Activated naive CD8-positive, alpha-beta T cell treated with anti-CD3 and anti-CD28 coated beads for 36 hours (primary cell): ENCODE measurements at places on chromosomes 2 and 18.
A peak's percentile ranks its signal among the peaks of the same experiment; 100 is the strongest.

- DNase-seq, result no peak
Observed at GRCh38 chr2:6864923-6865345, 773 bp downstream of the CMPK2 start.

DNA sequence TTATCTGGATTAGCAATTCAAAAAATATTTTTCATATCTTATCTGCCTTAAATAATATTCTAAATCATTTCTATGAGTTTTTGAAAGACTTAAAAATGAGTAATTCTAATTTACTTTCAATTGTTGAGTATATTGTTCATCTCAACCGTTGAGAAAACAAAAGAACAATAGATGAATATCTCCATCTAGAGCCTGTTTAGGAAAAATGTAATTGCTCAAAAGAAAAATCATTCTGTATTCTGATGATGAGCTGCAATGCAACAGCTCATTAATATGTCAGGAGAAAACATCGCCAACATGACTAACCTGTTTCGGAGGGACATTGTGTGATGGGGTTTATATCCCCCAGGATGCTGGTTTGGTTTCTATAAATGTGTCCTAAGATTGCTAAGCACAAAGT lies 417.6 kb downstream of the SUCLG1 start:
- no peak for DNase-seq

GRCh38 chr2:98502556-98503335 lies 58.1 kb downstream of the INPP4A start:
- DNase-seq, result no peak

DNA sequence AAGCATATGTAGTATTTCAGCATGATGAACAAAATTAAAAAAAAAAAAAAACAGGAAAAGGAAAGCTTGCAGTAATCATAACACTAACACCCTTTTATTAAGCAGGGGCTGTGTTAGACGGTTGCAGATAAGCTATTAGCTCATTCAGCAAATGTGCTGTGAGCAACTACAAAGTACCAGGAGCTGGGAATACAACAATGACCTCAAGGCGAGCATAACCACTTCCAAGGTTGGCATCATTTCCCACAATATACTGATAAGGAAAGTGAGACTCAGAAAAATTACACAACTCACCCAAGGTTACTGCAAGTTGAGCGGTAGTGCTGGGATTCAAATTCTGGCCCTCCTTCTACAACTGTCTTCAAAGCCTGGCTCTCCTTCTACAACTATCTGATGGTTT lies 38.2 kb upstream of the ACTR3 start:
- no peak for DNase-seq

- DNase-seq, result no peak
Observed at GRCh38 chr2:40105593-40105992, 326.5 kb upstream of the THUMPD2 start.

- DNase-seq, result no peak
Observed at GRCh38 chr2:71908798-71909197, 238.9 kb downstream of the CYP26B1 start.

DNA sequence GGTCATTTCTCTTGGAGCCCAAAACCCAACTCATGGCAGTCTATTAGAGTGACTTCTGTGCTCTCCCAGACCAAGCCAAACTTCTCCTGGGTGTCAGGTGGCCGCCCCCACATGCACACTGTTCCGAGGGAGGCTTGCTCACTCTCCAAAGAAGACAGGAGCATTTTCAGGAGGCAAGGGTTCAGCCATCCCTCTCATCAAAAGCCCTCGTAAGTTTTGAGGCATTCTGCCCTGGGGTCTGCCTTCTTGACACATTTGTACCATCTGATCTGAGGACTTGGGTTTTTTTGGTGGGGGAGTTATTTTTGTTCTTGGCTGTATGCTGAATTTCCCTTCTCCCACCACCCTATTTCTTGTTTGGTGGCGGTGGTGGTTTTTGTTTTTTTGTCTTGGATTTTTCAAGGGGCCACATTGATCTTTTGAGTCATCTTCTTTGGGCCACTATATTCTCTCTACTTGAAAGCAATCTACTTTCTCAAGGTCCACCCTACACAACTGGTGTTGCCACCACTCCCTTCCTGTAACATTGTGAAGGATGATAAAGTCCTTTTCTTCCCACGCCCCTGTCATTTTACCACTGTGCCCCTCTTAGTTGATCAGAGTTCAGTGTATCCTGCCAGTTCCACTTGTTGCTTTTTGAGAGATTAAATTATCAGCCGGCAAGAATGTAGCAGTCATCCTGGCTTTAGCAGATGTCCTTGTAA lies 255.8 kb downstream of the CYP26B1 start:
- DNase-seq, result no peak

DNA sequence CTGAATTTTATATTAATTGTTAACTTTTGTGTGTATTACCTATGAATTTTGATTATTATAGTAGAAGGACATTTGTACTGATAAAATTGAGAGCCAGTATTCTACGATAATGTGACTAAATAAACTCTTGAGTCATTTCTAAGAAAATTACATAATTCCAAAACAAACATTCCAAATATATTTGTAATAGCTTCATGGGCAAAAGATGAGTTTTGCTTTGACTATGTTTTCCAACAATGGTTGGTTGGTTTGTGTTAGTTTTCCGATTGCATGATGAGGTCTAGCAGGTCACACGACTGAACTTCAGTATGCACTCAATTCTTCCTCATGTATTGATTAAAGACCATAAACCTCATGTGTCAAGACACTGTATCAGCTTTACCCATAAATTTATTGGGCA lies 71.7 kb upstream of the WDR75 start:
- DNase-seq, result no peak

DNA sequence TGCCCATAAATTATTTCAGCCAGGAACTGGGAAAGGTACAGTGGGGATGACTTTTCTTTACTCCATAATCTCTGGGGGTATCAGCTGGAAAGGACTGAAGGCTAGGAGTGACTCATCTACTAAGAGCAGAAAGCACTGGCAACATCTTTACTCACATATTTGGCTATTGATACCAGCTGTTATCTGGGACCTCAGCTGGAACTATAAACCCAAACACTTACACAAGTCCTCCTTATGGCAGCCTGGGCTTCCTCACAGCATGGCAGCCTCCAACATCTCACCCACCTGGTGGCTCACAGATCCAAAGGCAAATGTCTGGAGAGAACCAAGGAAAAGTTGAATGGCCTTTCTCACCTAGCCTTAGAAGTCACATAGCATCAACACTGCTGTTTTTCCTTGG lies 379.0 kb upstream of the RND3 start:
- no peak for DNase-seq

DNA sequence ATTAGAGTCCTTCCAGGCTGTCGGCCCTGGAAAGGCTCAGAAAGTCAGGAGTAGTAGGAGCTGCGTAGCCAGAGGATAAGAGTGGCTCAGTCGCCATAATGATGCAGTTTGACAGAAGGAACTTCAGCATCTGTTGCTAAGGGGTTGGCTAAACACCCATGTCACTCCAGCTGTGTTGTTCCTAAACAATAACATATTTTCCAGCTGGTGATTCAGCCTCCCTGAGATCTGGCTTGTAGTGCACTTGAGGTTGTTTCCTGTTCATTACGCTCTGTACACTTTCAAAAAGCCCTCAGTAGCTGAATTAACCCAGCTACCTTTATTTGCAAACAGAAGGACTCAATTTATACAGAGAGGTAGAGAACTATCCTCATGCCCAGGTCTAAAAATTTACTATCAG lies 39.7 kb upstream of the EPAS1 start:
- DNase-seq, result no peak

GRCh38 chr2:235715601-235716000 lies 221.8 kb downstream of the AGAP1 start:
- no peak for DNase-seq

DNA sequence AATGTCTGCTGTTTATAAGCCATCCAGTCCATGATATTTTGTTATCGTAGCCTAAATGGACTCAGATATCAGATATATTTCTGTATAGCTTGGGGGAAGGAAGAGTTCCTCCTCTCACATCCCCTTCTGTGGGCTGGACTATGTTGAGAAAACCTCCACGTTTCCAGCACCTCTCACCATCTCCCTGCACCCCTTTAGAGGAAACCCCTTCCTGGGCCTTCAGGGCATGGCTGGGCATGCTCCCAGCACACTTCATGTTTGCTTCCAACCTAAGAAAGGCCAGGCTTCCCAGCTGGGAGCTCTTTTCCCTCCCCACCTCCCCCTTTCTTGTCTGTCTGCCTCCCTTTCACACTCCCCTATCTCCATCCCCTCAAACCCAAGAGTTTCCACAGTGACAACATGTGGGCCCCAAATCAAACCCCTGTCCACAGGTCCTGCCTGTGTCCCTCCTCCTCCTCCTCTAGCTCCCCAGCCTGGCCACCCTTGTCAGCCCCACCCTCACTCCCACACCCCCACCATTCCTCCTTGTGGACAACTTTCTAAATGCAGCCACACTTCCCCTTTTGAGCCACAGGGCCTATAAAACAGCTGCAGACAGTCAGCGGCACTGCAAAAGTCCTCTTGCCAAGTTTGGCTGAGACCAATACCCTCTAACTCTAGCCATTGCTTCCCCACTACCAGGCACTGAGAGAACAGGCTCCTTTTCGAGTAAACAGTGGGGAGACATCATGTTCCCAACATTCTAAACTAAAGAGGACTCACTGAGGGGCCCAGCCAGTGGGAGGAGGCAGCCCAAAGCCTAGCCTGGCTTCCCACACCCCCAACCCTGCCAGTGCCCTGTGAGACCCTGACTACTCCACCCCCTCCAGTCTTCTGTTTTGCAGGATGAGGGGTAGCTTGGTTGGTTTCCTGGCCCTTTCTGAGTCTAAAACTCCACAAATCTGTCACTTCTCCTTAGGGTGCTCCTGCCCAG lies 120.5 kb downstream of the ZFP36L2 start:
- DNase-seq, result no peak

DNA sequence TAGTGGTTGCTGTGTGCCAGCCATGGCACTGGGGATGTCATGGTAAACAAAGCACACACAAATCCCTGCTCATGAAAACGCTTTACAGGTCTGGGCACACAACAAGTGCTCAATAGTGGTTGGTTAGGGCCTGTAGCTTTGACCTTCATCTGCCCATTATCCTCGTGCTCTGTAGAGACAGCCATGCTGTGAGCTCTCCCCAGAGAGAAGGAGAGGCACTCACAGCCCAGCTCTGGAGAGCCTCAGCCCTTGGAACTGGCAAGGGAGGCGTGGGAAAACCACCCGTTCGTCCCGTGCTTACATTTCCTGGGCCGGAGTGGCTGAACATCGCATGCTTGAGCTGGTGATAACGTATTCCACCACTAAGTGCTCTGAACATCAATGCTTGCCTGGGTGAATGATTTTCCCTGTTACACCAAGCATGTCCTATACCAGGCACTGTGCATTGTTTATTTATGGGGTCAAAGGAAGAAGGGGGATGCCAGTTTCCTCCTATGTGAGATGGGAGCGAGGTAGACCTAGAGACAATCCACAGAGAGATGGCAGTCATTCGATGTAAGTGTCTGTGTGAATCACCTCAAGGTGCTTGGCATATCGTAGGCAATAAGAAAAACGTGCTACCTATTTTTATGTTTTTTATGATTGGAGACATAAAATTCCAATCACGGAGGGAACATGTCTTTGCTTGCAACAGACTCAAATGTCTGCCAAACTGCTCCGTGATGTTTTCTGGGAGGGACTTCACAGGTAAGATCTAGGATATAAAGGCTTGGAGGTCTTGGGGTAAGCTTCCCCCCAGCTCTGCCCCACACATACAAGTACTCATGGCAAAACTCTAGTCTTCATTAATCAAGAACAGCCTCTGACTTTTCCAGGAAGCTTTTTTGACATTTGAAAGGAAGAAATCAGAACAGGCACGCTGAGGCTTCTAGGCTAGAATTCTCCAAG lies 75.5 kb downstream of the DDX1 start:
- no peak for DNase-seq

- DNase-seq, result no peak
Observed at GRCh38 chr2:127191331-127192219, 28.5 kb downstream of the CYP27C1 start.

DNA sequence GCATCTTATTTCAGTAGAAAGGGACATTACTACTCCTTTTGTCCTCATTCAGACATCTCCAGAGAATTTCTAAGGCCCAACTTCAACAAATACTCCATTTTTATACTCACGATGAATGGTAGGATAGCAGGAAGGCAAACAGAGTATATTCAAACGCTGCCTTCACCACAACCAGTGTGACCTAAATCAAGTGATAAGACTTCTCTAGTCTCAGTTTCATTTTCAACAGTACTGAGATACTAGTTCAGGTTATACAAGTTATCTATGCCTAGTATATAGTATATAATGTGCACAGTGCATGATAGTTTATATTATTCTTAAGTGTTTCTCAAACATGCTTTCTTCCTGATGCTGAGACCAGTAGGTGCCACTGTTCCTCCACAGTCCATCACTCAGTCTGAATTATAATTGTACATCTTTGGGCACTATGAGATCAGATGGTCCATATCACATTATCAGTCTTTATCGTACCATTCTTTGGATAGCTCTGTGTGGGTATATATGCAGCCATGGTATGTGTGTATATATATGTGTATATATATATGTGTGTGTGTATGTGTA lies 66.3 kb upstream of the RPE start:
- no peak for DNase-seq

DNA sequence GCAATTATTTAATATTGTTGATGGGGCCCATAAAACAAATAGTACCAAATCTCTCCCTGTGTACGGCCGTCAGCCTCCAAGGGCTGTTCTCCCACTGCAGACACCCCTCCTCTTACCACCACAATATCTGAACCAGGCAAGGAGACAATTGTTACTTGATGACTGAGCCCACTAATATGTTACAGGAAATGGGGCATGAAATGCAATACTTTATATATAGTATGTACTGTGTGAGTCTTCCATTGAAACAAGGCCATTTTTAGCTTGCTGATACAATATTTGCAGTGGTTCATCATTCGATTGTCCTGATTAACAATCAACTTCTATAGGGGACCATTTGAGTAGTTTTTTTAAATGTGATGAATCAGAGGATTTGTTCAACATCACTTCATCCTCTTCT lies 307.3 kb downstream of the GBX2 start:
- no peak for DNase-seq

GRCh38 chr2:230814616-230815015 lies 50.1 kb upstream of the ITM2C start:
- DNase-seq, result no peak

- no peak for DNase-seq
Observed at GRCh38 chr2:17805166-17805565, 11.1 kb upstream of the MSGN1 start.

GRCh38 chr18:59308248-59308937 lies 10.1 kb downstream of the CPLX4 start:
- peak; percentile 75 for DNase-seq

- peak; percentile 68 for DNase-seq
Observed at GRCh38 chr2:102103992-102104871, 38.3 kb upstream of the IL1R1 start.

- DNase-seq, result no peak
Observed at GRCh38 chr2:3115301-3116042, 262.1 kb downstream of the EIPR1 start.
